ENCODE measurements at places on chromosomes 12 and 14.

DNA sequence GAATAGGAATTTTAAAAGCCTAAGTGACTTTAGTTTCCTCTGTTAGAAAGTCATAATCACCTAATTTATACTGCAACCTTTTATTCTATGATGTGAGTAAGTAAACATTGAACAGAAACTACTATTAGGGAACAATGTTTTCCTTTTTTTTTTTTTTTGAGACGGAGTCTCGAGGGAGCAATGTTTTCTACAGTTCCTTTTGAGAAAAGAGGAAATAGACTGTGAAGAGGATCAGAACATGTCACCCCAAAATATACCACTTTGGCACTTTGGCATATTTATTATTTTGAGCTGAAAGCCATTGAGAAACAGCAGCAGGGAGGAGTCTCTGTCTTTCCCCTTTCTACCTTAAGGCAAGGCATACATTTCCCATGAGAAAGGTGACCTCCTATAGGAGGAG is 162.7 kb upstream of the CNOT2 start:
- DNase-seq = no peak

GRCh38 chr14:76773188-76773885 is 12.1 kb downstream of the VASH1 start:
- peak; percentile 26 for DNase-seq

GRCh38 chr12:28290262-28290661 is 100.0 kb downstream of the CCDC91 start:
- DNase-seq = no peak

DNA sequence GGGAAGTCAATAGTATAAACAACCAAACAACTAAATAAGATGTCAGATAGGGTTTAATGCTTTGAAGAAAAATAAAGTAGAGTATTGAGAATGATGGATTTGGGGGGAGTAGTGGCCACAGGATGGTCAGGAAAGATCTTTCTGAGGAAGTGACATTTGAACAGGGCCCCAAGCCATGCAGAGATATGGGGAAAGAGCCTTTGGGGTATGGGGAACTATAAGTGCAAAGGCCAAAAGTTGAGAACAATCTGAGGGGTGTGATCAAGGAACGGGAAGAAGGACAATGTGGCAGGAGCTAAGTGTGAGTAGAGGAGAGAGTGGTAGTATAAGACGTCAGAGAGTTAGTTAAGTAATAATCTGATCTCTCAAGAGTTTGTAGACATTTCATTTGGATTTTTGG is 1.3 kb downstream of the MRPS35 start:
- no peak for DNase-seq

GRCh38 chr14:67221982-67222328 is 19.3 kb upstream of the PALS1 start:
- DNase-seq = no peak

- no peak for DNase-seq
Measured at GRCh38 chr12:53927220-53928029, 11.2 kb upstream of the HOXC13 start.

DNA sequence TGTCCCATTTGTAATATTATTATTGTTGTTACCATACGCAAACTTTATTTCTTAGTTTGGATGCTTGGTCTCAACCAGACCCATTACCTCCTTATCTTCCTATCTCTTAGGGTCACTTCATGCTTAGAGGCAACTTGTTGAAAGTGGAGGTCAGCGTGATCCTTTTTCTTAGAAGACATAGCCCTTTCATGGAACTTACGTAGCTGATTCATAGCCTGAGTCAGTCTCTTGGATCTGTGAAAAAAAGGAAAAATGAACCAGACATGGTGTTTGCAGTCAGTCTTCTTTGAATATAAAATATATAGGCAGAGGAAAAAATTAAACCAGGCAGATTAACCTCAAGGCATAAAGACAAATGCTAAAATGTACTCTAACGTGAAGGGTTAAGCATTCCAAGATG is 613.7 kb downstream of the DIO2 start:
- no peak for DNase-seq

GRCh38 chr12:17192721-17193120 is 586.8 kb upstream of the LMO3 start:
- no peak for DNase-seq

- no peak for DNase-seq
Measured at GRCh38 chr12:89383235-89384049, 31.1 kb upstream of the DUSP6 start.

DNA sequence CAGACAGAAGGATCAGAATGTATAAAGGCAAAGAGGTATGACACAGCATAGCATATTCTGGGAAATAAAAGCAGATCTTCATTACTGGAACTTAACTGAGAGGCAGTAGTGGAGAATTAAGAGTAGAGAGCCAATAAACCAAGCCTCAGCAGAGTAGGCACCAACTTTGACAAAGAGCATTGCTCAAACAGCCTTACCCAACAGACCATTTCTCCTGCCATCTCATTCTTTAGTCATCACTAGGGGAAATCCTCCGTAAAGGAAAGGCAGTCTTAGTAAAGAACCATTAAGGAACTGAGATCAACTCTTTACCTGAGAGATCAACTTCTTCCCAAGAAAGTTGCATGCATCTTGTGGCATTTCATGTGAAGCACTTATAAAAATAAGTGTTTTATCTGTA is 36.6 kb downstream of the SENP1 start:
- DNase-seq = no peak

GRCh38 chr12:5040368-5040767 is 3.3 kb upstream of the KCNA5 start:
- no peak for DNase-seq

DNA sequence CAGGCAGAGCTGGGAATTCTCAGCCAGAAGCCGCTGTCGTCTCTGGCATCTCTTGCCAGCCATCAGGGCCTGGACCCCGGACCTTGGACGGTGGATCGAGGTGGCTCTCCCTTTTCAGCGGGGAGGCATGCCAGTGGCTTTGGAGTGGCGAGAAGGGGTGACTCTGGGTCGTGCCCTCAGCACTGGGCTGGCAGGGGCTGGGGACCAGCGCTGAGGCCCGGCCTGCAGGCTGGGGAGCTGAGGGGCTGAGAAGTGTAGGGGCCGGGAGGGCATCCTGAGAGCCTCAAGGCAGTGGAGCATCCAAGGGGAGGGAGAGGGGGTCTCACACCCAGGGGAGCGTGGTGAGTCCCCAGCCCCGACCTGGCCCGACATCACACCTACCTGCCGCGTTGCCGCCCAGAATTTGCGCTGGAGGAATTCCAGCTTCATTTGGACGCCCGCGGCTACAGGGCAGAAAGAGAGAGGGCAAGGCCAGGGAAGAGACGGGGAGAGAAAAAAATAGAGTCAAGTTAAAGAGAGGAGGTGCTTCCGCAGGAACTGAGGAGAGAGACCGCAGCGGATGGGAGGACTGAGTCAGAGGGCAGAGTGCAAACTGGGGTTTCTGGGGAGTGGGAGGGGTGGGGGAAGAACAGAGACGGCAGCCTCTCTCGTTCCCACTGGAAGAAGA is 9.0 kb upstream of the LRTM2 start:
- DNase-seq = peak; percentile 34

DNA sequence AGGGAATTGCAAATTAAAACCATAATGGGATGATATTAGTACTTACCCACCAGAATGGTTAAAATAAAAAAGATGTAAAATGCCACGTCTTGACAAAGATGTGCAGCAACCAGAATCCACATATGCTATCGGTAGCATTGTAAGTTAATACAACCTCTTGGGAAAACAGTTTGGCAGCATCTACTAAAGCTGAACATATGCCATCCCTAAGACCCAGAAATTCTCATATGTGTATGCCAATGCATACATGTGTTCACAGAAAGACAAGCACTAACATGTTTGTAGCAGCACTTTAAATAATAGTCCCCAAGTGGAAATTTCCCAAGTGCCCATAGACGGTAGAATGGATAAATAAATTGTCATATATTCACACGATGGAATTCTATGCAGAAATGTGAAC is 28.3 kb upstream of the SLC5A8 start:
- no peak for DNase-seq

- no peak for DNase-seq
Measured at GRCh38 chr12:8699714-8700113, 1.9 kb downstream of the RIMKLB start.

- DNase-seq = no peak
Measured at GRCh38 chr12:20442322-20442721, 74.0 kb downstream of the PDE3A start.

DNA sequence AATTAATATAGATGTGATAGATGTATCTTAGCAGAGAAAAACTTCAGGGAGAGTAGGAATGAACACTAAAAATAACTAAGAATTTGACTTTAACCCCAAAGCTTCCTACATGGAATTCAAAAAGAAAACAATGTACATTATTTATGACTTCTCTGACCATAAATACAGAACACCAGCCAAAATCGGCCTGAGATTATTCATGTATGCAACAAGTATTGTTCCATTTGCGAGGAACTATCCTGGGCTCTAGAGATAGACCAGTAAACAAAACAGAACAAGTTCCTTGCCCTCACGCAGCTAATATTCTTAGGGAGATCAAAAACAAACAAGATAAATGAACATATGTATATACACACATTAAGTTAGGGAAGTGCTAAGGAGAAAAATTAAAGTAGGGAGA is 432.3 kb upstream of the SOX5 start:
- DNase-seq = no peak
